Stimulated activated CD8-positive, alpha-beta memory T cell treated with anti-CD3 and anti-CD28 coated beads, Interleukin-4, amount 100 ng/mL, for 48 hours (primary cell): ENCODE measurements at places on chromosomes 16 and 17.
A peak's percentile ranks its signal among the peaks of the same experiment; 100 is the strongest.

- no peak for DNase-seq
These were observed 35.2 kb upstream of the KDM6B start for GRCh38 chr17:7798839-7799238.

GRCh38 chr17:1006054-1006453 is 9.1 kb downstream of the TIMM22 start:
- no peak for DNase-seq

DNA sequence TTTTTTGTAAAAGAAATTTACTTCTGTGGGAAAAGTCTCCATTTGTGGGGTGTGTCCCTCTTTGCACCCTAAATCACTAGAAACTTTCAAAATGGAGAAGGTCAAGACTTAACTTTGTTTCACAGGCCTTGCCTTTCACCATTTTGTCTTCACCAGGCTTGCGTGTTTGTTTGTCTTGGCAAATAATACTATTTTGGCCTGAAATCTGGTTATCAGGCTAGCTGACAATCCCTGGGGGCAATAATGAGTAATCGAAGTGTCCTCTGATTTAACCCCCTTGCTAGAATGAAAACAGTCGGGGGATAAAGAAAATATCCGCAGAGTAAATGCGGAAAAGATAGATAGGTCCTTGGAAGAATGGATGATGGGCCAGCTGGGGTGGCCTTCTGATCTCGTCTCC is 34.5 kb downstream of the SLC39A11 start:
- DNase-seq, result no peak

- no peak for DNase-seq
These were observed 24.4 kb downstream of the NAA60 start for GRCh38 chr16:3467921-3468320.

DNA sequence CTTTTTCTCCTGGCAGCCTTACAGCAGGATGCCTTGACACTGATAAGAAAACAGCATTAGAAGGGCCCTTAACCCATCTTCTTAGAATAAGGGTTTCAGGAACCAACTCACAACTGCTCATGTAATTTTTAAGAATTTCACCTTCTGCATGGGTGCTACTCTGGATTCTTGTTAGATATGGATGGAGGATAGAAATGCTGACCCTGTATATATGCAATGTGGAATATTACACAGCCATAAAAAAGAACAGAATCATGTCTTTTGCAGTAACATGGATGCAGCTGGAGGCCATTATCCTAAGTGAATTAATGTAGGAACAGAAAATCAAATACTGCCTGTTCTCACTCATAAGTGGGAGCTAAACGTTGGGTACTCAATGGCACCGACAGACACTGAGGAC is 423.5 kb downstream of the CA10 start:
- no peak for DNase-seq

- no peak for DNase-seq
These were observed 188.1 kb upstream of the XYLT1 start for GRCh38 chr16:17658881-17659280.

DNA sequence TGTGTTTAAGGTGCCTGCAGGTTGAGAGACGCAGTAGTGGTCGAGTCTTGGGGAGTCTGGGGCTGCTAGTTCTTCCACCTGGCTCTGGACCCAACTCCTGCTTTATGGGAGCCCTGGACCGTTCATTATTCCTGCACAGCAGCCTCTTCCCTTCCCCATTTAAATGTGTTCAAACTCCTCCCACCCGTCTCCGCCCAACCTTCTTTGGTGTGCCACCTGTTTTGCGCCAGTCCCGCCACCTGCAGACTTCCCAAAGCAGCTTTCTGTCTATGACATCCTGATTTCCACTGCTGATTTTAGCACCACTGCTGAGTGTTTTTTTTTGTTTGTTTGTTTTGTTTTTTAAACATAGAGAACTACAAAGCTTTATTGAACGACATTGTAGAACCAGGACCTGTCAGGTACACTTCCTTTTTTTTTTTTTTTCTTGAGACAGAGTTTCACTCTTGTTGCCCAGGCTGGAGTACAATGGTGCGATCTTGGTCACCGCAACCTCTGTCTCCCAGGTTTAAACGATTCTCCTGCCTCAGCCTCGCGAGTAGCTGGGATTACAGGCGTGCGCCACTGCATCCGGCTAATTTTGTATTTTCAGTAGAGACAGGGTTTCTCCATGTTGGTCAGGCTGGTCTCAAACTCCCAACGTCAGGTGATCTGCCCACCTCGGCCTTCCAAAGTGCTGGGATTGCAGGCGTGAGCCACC is 12.8 kb downstream of the ADORA2B start:
- DNase-seq, result no peak

DNA sequence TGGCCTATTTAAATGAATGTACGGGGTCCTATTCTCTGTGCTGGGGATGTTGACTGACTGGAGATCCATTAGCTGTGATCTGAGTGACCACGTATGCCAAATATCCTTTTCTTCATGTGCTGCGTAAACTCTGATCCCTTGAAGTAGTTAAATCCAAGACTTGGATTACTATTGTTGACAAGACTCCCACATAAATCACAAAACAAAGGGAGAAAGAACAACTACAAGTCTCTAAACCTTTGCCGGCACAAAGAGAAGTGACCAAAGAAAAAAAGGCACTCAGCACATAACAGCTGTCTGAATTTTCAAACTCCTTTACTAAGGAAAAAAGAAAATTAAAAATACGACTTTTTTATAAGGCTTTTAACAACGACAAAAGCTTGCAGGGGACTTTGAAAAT is 559.9 kb upstream of the CDH8 start:
- no peak for DNase-seq

DNA sequence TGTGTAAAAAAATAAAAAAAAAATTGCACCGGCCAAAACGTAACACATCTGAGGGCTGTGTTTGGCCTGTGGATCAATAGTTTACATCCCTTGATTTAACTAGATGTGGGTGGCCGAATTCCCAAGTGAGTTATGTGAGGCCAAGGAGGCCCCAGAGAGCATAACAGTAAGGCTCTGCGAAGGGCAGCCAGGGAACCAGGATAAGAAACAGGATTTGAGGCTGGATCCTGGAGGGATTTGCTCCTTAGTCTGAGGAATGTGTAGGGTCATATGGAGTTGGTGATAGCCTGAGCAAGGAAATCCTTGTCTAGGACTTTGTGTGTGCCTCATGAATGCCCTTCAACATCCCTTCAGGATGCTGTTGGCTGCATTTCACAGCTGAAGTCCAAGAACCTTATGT is 2.0 kb downstream of the PHKG2 start:
- no peak for DNase-seq

DNA sequence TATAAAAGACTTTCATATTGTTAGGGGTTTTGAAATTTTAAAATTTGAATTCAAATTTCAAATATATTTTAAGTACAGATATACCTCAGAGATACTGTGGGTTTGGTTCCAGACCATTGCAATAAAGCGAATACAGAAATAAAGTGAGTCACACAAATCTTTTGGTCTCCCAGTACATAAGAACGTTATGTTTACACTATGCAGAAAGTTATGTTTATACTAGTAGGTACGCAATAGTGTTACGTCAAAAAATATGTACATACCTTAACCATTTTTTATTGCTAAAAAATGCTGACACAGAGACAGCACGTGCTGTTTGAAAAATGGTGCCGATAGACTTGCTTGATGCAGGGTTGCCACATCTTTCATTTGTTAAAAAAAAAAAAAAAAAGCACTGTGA is 19.7 kb downstream of the NUP88 start:
- DNase-seq, result no peak

DNA sequence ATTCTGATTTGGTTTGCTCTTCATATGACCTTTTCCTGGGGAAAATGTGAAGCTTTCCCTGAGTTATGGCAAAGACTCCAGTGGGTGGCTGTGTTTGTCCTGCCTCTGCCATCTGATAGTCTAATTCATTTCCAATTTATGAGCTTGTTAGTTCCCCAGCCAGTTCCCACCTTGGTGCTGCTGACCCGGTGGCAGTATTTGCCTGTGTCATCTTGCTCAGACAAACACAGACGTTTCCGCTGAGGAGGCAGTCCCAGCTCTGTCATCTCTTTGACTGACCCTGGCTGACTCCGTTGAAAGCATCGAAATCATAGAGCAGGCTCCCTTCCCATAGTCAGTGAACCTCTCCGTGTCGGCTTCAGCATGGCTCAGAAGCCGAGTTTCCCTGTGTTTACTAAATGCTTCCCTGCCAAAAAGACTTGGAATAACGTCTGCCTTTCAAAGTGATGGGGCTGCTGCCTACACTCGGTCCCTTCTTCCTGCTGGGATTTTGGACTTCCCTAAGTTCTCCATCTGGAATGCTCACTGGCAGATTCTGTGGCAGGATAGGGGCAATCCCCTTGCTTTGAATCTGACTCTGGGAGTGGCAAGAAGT is 538.3 kb downstream of the NPIPA7 start:
- DNase-seq, result no peak

DNA sequence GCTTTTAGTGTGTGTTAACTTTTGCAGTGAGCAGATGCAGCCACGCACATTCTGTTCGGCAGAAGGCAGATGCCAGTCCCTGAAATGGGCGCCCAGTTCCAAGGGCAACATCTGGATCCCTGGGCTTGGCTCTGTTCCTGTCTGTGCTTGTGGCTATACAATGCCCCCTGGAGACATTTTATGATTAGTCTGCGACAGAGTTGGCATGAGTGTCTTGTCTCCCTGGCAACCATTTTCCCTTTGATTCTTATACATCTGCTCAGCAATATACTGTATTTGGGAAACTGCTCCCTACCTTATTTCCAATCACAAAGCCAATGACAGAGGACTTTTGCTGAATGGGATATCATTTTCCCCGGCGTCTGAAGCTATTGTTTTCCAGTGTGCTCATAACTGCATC is 1629.5 kb upstream of the GOT2 start:
- no peak for DNase-seq

DNA sequence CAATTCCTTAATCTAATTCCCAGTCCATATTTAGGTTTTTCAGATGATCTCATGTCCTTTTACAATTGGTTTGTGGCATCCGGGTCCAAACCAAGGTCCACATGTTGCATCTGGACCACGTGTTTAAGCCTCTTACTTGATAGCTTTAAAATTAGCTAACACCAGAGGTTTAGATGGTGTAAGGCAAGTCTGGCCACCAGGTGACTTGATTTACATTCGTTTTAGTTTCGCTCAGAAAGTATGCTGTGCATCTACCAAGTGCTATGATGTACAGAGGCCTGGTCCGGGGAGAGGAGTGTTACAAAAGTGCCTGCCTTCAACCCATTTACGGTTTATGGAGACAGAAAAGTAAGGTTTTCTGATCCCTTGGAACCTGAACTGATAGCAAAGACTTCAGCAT is 878 bp upstream of the DNAJA2 start:
- DNase-seq, result peak; percentile 32

GRCh38 chr17:68704871-68705713 is 103.9 kb upstream of the FAM20A start:
- DNase-seq, result no peak

DNA sequence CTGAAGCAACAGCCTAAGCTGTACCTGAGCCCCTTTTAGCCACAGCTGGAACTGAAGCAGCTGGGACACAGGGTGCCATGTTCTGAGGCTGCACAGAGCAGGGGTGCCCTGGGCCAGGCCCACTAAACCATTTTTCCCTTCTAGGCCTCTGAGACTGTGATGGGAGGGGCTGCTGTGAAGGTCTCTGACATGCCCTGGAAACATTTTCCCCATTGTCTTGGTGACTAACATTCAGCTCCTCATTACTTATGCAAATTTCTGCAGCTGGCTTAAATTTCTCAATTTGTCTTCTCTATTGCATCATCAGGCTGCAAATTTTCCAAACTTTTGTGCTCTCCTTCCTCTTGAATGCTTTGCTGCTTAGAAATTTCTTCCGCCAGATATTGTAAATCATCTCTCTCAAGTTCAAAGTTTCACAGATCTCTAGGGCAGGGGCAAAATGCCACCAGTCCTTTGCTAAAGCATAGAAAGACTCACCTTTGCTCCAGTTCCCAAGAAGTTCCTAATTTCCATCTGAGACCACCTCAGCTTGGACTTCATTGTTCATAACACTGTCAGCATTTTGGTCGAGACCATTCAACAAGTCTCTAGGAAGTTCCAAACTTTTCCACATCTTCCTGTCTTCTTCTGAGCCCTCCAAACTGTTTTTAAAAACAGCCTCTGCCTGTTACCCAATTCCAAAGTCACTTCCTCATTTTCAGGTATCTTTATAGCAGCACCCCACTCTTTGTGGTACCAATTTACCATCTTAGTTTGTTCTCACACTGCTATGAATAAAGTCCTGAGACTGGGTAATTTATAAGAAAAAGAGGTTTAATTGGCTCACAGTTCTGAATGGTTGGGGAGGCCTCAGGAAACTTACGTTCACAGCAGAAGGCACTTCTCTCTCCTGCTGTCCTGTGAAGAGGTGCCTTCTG is 49.8 kb downstream of the TMEM100 start:
- no peak for DNase-seq

GRCh38 chr17:39996800-39997199 is 16.2 kb downstream of the PSMD3 start:
- DNase-seq, result no peak

- DNase-seq, result no peak
These were observed 431.2 kb downstream of the SLC39A11 start for GRCh38 chr17:72661116-72661944.

- no peak for DNase-seq
These were observed 16.9 kb downstream of the KIFC3 start for GRCh38 chr16:57785385-57785784.

GRCh38 chr17:30981531-30982519 is 11.0 kb downstream of the RNF135 start:
- no peak for DNase-seq

GRCh38 chr17:3957735-3958599 is 6.3 kb downstream of the ATP2A3 start:
- no peak for DNase-seq

DNA sequence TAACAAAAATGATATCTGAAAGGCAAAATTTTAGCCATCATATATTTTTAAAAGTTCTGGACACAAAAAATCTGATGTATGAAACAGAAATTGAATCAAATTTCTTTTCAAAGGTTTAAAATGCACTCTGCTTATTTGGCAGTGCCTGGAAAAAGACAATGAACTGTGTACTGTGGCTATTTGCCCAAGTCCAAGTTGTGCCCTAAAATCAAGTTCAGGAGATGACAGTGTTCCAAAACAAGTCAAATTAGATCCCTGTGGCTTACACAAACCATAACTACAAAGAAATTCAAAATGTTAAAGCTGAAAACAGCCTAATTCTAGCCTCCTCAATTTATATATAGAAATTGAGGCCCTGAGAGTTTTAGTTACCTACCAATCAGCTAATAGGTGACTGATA is 25.6 kb downstream of the CMC2 start:
- DNase-seq, result no peak

DNA sequence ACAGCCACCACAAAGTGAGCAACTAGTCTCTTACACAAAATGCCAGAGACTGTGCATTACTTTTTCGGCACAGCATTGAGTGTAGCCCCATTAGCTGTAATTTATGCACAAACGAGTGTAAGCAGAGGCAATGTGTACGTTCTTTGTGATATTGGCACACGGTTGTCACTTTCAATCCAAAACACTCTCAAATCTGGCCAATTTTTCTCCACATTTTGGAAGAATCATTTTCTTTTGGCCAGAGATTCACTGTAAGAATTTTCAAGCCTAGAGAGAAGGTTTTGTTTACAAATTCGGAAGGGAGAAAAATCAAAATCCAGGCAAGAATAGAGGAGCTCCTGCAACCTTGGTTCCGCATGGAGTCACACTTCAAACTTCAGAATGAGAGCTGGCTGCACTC is 15.4 kb upstream of the KIF2B start:
- no peak for DNase-seq

GRCh38 chr16:15856182-15856581 is 646 bp downstream of the MYH11 start:
- no peak for DNase-seq
